ENCODE measurements at places on chromosomes 16 and 17.
A peak's percentile ranks its signal among the peaks of the same experiment; 100 is the strongest.

- no peak for DNase-seq
Measured at GRCh38 chr17:75181608-75182318, 996 bp downstream of the SUMO2 start.

DNA sequence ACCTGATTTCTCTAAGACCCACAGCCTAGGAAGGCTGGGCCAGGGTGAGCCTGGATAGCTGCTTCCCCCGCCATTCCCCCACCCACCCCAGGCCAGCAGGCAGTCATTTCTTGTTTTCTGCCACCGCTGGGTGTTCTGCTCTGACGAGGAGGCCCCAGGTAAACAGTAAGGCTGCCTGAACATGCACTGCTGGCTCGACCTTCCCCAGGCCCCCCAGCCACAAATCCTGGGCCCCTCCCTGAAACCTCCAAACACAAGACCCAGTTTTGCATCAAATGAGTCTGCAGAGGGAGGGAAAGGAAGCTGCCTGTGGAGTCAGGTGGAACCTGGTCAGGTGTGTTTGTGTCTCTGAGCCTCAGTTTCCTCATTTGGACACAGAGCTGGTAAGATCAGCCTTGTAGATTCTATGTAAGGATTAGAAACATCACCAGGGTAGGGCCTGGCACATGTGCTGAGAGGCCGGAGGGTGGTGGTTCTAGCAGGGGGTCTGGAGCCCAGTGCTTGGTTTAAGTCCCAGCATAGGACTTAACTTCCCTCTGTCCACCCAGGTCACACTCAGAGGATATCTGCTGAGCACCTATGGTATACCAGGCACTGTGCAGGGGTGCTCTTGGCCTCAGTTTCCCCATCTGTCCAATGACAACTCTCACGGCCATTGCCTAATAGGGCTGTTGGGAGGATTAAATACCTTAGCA lies 18.9 kb upstream of the PRM1 start:
- DNase-seq = no peak

- DNase-seq = no peak
Measured at GRCh38 chr16:21603928-21604327, 4.6 kb downstream of the METTL9 start.

GRCh38 chr16:75372236-75372856 lies 61.0 kb downstream of the CFDP1 start:
- DNase-seq = no peak

DNA sequence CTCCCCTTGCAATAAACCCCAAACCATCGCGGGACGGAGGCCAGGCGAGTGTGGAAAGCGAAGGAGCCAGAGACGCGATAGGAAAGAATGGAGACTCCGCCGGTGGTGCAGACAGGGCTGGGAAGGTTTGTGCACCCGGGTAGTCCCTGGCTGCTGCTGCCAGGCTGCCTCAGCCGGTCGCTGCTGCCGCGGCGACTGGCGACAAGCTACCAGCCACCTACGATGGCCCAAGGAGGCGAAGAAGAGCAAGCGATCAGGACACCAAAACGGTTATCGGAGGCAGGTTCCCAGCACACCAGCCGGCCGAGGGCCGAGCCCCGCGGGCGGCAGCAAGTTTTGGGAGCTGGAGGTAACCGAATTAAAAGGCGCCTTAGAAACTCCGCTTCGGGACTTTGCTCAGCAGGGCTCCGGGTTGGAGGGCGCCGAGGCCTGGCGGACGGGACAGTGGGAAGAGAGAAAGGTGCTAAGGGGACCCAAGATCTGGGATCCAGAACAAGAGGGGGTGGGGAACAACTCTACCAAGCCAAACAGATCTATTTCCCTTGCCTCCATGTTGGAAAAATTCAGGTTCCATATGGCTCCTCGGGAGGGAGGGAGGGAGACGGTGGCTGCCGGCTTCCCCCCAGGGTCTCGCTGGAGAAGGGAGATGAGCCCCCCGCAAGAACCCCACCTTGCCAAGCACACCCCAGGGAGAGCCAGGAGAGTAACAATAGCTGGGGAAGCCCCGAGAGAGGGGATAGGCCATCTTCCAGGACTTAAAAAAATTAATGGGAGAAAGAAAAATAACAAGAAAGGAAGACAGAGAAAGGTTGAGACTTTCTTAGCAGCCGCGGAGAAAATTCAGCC lies 9.7 kb upstream of the HOXB2 start:
- no peak for DNase-seq

DNA sequence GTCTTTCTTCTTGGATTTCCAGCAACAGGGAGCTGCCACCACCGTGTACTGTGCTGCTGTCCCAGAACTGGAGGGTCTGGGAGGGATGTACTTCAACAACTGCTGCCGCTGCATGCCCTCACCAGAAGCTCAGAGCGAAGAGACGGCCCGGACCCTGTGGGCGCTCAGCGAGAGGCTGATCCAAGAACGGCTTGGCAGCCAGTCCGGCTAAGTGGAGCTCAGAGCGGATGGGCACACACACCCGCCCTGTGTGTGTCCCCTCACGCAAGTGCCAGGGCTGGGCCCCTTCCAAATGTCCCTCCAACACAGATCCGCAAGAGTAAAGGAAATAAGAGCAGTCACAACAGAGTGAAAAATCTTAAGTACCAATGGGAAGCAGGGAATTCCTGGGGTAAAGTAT lies 389.0 kb downstream of the MAF start:
- DNase-seq = no peak

GRCh38 chr17:41510251-41511065 lies 5.0 kb upstream of the KRT13 start:
- no peak for DNase-seq

DNA sequence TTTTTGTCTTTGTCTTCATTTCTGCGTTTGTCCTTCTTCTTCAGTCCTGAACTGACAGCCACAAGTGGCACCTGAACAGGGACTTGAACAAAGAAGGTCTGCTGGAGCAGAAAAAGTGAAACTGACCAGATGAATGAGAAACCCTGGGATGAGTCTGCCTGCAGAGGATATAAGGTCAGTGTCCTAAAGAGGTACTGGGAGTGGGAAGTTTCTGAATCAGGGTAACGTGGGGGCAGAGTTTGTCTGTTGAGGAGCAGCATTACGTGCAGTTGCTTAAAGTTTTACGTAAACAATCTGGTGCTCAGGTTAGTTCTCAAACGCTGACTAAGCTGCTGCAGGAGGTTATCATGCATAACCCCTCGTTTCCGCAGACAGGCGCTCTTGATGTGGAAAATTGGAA lies 2057.6 kb downstream of the TP53TG3F start:
- DNase-seq = no peak

DNA sequence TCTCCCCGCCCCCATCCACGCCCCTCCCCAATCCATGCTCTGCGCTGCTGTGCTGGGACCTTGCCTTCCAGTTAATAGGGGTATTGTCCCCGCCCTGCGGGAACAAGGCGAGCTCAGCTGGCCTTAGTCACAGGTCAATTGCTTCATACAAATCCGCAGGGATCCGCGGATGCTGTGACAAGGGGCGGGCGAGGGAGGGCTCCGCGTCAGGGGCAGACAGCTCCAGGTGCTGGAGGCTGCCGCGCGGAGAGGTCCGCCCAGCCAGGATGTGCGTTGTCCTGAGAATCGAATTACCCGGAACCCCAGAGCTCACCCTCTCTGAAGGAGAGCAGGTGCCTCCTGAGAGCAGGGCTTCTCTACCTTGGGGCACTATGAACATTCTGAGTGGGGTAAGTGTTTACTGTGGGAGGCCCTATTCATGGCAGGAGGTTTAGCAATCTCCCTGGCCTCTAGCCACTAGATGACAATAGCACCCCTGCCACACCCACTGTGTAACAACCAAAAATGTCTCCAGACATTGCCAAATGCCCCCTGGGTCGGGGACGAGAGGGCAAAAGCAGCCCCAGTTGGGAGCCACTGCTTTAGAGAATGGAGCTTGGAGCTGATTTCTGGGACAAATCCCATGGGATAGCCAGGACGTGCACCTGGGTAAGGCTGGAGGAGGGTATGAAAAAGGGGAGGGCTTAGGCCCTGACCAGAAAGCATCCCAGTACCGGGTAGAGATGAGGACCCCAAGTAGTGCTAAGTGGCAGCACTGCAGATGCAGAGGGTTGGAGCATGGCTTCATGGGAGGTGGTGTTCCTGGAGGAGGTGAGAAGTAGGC lies 138.2 kb downstream of the CYLD start:
- DNase-seq = no peak

GRCh38 chr17:31404028-31404949 lies 12.8 kb downstream of the RAB11FIP4 start:
- peak; percentile 40 for DNase-seq

GRCh38 chr17:78300962-78301820 lies 58.7 kb downstream of the SOCS3 start:
- DNase-seq = peak; percentile 66

DNA sequence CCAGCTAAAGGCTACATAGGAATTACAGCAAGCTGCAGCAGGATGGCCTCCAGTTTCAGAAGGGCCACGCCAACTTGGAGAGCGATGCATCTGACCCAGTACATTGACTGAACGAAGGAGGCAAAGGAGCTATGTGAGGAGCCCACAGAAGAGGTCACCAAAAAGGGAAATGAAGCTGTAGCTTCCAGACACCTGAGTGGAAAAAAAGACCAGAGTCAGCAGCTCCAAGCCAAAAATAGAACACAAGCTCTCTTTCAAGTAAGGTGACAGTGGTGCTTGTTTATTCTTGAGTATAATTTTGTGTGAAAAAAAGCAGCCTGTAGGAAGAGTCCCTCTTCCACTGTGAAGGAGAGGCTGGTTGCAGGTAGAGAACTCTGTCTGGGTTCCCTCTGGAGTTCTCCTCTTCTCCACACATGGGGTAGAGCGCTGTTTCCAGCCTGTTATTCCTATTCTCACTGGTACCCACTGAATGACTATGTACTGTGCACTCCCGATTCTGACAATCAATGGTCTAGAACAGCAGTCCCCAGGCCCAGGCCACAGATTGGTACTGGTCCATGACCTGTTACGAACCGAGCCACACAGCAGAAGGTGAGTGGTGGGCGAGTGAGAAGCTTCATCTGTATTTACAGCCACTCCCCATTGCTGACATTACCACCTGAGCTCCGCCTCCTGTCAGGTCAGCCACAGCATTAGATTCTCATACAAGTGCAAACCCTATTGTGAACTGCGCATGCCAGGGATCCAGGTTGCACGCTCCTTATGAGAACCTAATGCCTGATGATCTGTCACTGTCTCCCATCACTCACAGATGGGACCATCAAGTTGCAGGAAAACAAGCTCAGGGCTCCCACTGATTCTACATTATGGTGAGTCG lies 15.1 kb downstream of the CCL4 start:
- no peak for DNase-seq

- DNase-seq = no peak
Measured at GRCh38 chr16:49618955-49619354, 237.0 kb downstream of the ZNF423 start.

DNA sequence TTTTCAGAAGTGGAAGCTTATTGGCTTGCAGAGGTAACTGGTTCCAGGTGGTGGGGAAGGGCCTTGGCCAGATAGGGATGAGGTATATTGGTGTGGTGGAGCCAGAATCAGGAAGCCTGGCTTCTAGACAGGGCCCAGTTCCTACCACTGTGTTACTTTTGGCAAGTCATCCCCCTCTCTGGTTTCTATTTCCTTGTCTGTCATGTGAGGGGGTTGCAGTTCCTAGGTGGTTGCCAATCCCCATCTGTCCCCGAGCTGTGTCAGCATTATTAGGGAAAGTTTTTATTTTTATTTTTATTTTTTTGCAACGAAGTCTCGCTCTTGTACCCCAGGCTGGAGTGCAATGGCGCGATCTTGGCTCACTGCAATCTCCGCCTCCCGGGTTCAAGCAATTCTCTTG lies 3.0 kb downstream of the SMCR8 start:
- DNase-seq = no peak

DNA sequence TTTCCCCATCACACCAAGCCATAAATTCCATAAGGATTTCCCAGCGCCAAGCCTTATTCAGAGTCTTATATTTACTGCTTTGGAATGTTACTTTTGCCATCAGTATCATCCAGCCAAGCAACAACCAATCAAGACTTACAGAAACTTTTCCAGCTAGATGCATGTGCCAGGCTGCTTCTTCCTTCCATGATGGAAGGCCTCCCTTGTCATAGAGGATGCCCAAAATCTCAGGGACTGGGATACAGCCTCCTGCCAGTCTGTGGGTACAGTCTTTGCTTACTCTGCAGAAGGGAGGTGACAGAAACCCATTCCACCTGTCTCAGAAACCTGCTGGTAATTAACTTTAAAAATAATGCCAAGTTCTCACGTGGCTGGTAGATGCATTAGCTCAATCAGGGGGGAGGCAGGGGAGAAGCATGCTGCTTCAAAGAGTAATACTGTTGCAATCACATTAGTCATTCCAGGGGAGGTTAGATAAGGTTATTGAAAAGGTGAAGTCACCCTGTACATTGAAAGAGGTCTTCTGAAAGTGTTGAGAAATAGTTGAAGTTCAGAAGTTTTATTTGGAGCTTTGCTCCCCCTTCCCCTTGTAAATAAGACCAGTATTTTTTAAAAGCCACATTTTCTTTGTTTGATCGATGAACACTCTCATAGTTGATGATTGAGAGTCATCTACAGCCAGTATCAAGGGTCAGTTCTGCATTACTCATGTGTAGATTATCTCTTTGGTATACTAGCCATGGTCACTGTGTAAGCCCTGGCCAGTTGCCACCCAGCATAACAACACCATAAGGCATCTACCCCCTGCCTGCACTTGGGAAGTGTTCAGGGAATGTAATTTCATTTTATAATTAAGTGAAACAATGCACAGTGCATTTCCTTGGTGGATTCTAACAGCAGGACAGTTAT lies 22.2 kb downstream of the HLF start:
- peak; percentile 64 for DNase-seq

GRCh38 chr17:50534979-50535326 lies 2.4 kb downstream of the EPN3 start:
- no peak for DNase-seq

DNA sequence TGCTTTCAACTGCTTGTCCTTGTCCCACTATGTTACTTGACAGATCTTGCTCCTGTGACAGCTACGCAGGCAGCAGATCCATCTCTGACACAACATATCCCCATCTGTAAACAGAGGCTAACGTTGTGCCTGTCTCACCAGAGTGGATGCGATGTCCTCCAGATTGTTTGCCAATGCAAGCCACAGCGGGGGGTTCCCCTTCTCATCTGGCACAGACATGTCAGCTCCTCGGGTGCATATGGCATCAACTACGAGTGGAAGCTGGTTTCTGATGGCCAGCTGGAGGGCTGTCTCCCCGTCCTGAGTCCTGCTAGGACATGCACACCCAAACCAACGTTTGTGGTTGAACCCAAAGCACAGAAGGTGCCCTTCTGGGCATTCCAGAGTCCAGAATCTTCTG lies 39.0 kb downstream of the CYB5D2 start:
- DNase-seq = no peak

Data from RWPE1 (cell line).